ENCODE measurements at places on chromosomes 16 and 17.

- no peak for DNase-seq
Measured at GRCh38 chr16:4364196-4365013, 7.2 kb upstream of the VASN start.

- no peak for DNase-seq
Measured at GRCh38 chr16:57938936-57939871, 31.7 kb downstream of the CNGB1 start.

DNA sequence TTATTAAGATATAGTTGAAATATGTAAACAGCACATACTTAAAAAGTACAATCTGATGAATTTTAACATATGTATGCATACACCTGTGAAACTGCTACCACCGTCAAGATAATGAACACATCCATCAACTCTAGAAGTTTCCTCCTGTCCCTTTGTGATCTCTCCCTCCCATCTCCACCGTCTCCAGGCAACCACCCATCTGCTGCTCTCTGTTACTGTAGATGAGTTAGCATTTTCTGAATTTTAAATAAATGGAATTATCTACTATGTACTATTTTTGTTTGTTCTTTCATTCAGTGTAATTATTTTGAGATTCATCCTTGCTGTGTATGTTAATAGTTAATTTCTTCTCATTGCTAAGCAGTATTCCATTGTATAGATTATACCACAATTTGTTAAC lies 40.2 kb upstream of the SMPD3 start:
- no peak for DNase-seq

DNA sequence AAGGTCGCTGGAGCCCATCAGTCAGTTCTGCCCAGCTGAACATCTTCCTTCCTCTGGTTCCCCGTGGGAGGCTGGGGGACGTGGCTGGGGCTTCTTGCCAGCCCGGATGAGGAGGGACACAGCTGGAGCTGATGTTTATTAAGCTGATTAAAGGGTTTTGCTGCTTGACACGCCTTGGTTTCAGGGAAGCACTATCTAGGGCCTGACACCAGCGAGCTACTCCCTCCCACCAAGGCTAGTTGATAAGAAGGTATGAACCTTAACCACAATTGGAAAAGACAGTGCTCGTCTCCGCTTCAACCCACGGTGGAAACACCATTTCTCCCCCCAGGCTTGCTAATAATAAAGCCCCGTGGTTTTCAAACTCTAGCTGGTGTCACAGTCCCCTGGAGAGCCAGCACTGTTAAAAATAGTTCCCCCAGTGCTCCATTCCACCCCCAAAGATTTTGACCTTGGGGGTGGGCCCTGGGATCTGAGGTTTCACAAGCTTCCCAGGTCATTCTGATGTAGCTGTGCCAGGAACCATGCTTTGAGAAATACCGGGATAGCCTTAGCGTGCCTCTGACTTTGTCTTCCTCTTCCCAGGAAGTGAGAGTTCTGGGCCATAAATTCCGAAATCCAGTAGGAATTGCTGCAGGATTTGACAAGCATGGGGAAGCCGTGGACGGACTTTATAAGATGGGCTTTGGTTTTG lies 5.5 kb downstream of the DHODH start:
- DNase-seq = no peak

GRCh38 chr16:2424061-2425007 lies 4.9 kb upstream of the CCNF start:
- no peak for DNase-seq

GRCh38 chr16:58519707-58520106 lies 4.4 kb downstream of the SETD6 start:
- DNase-seq = no peak

- peak; percentile 52 for DNase-seq
Measured at GRCh38 chr17:7440113-7440833, 961 bp downstream of the FGF11 start.

DNA sequence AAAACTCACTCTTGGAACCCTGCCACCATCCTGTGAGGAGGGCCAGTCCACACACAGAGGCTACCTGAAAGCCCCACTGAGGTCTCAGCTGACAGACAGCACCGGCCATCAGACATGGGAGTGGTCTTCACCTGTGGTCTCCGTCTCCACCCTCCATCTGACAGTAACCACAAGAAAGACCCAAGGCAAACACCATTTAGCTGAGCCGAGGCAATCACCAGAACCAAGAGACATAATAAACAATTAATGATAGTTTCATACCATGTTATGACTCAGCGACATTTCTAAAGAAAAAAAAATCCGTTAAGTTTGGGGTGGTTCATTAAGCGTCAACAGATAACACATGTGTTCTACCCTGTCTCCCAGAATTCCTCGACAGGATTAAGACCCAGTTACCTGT lies 6.1 kb upstream of the EVPLL start:
- DNase-seq = peak; percentile 47

DNA sequence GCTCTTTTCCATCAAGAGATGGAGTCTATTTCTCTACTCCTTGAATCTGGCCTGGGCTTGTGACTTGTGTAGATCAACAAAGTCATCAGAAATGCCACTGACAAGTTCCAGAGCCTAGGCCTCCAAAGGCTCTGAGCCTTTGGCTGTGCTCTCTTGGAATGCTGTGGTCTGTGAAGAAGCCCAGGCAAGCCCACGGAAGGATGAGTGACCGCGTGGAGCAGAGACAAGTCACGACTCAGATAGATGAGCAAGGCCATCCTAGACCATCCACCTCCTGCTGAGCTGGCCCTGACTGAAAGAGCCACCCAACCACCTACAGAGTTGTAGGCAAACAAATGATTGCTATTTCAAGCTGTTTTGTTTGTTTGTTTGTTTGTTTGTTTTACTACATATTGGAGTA lies 11.6 kb upstream of the ICAM2 start:
- peak; percentile 18 for DNase-seq

DNA sequence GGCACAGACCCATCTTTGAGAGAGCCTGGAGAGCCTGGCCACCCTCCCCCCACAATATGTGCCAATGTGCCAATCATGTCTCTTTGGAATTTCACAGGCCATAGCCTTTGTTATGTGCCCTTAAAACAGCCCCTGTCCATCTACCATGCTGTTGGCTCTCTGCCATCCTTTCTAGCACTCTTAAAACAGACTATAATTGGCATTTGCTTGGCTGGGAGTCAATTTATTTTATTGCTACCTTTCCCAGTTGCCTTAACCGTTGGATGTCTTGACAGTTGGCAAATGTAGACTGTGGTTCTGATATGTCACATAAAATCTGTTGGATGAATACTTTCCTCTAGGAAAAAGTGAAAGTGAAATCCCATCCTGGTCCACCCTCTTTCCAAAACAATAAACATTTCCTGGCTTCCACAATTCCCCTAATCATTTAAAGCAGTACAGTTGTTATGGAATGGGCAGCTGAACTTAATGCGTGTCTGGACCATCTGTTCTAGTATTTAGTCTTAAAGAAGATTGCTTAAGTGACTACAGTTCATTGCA lies 394.0 kb downstream of the KCNJ2 start:
- no peak for DNase-seq

GRCh38 chr16:47045459-47045858 lies 72.0 kb upstream of the DNAJA2 start:
- DNase-seq = peak; percentile 5

DNA sequence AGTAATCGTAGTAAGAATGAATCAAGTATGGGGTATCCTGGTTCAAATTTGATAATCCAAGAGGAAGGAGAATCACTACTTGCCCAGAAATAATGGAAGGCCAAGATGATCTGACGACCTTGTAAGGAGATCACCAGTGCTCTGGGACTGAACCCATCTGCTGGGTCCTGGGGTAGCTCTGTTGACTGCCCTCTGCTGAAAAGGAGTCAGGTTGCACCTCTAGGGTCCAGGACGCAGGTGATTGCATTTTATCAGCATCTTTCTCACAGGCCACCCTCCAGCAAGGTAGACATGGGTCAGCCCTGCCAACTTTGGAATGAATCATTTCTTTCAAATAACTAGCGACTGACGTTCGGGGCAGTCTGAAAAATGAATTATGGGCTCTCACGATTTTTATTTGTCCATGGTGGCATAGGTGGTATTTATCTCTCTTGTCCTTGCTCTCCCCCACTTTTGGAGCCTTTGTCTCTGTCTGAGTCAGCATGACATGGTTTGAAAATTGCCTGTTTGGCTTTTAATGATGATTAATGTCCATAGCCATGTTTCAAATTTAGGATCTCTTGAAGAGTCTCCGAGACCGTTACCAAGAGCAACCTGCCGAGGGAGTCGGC lies 163.7 kb downstream of the MSI2 start:
- no peak for DNase-seq

- DNase-seq = no peak
Measured at GRCh38 chr17:11803231-11803969, 193.9 kb downstream of the ZNF18 start.

GRCh38 chr16:28098171-28098958 lies 34.9 kb upstream of the GSG1L start:
- no peak for DNase-seq

DNA sequence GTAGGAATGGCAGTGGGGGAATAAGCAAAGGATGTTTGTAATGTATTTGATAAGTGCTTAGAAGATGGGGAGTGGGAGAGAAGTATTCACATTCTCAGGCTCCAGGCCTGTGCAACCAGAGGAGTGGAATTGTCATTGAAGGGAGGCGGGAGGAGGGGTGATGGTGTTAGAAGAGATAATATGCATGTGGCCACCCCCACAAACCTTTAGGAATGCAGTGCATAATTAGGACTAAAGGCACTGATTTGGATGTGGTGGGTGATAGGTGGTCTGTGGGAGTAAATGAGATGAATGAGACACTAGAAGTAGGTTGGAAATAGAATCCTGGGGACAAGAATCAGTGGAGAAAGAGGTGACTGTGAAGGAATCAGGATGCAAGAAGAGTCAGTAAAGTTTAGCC lies 27.1 kb downstream of the UTP18 start:
- no peak for DNase-seq

DNA sequence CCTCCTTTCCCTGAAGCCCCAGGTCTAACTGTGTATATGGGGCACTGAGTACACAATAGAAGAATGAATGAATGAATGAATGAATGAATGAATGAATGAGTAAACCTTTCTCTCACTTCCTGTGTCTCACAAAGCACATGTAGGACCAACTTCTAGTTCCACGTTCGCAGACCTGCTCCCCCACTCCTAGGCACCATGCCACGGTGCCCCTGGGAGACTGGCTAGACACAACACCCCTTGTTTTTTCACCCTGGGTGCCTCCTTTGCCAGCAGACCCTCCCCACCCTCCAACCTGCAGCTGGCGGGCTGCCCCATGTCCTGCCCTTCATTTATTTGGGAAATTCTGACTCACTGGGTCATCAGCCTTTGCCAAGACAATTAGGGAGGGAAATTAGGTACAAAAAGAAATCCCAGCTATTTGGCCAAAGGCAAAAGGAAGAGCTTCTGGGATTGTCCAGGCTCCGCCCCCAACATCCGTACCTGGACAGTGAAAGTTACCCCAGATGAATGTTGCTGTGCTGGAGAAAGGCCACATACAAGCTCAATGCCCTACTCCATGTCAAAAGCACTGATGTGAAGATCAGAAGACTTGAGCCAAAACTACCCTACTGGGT lies 7.7 kb downstream of the CES1 start:
- no peak for DNase-seq

DNA sequence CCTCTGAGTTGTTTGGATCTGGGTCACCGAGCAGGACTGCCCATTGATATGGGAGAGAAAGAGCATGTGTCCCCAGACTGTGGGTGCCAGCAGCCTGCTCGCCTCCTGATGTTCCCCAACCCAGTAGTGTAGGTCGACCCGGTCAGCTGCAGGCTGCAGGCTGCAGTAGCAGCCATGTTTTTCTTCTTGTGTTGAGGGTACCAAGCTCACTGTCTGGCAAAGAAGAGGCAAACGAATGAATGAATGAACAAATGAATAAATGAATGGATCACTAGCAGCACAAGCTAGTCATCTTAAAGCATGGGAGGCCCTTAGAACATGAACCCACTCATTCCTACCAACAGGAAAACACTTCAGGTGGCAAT lies 293.2 kb downstream of the SOX9 start:
- no peak for DNase-seq

- no peak for DNase-seq
Measured at GRCh38 chr17:79137015-79137788, 62.6 kb downstream of the ENGASE start.

DNA sequence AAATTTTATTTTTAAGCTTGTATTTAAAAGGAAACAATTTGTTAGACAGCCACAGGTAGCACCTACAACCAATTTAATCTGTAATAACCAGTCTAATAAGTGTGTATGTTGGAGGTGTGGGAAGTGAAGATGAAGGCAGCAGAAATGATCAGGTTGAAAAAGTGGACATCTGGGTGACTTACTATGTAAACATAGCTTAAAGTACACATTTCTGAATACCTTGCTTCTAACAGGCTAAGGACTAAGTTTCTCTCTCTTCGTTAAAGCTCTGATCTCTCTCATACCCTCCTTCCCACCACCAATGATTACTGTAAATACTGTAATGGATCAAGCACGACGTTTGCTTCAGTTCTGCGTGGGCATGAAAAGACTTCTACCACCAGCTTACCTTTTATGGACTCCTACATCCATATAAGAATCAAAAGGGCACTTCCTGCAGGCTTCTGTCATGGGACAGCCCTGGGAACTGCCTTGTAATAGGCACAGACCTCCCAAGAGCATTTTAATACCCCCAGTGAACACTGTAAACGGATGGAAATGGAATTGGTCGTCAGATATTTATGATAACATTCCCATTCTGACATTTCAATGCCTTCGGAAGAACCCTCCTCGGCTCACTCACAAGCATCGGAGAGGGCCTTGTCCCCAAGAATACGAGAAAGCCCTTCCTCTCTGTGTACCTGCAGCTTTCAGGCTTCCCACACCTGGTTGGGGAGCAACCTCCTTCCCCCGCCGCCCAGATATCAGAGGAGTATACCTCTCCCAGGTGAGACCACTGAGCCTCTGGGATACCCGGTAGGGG lies 700 bp downstream of the CCDC43 start:
- DNase-seq = peak; percentile 18

- DNase-seq = no peak
Measured at GRCh38 chr17:32174889-32175288, 32.6 kb downstream of the RHOT1 start.

GRCh38 chr17:65092262-65092661 lies 35.7 kb upstream of the GNA13 start:
- no peak for DNase-seq

- DNase-seq = peak; percentile 45
Measured at GRCh38 chr16:48918520-48919258, 308.7 kb upstream of the N4BP1 start.

DNA sequence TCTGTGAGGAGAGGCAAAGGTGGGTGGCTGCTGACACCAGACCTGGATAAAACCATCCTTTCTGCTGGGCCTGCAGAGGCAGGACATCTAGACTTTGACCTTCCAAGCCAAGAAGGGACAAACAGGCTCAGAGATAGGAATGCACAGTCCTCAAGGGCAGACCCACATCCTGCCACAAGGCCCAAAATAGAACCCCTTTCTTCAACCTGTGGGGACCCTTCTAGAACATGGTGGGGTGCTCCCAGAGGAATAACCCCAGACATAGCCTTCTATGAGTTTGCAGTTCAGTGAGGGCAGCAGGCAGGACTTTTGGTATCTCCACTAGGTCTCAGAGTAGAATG lies 3.8 kb upstream of the CBFB start:
- no peak for DNase-seq

- peak; percentile 48 for DNase-seq
Measured at GRCh38 chr16:52068447-52069074, 478.4 kb downstream of the TOX3 start.

All from SW480 (cell line).